ENCODE measurements at places on chromosomes 11 and 22.

GRCh38 chr11:100863080-100863581 lies 176.0 kb downstream of the ARHGAP42 start:
- no peak for DNase-seq

DNA sequence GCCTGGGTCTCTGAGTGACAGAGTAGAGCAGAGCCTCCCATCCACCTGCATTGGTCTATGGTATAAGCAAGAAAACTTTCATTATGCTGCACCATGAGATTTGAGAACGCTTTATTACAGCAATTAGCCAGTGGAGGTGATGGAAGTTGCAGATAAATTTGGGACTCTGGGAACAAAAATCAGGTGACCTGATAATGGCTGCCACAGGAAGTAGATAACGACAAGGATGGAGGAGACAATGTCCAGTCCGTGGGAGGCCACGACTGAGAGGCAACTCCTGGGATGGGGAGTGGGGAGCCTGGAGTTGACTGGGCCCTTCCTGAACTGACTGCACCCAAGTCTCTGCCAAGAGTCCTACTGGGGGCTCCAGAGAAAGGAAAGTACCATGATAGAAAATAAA lies 4.7 kb downstream of the MRGPRD start:
- DNase-seq: no peak

- peak; percentile 30 for DNase-seq
Observed at GRCh38 chr11:16605389-16605893, 133.0 kb upstream of the C11orf58 start.

DNA sequence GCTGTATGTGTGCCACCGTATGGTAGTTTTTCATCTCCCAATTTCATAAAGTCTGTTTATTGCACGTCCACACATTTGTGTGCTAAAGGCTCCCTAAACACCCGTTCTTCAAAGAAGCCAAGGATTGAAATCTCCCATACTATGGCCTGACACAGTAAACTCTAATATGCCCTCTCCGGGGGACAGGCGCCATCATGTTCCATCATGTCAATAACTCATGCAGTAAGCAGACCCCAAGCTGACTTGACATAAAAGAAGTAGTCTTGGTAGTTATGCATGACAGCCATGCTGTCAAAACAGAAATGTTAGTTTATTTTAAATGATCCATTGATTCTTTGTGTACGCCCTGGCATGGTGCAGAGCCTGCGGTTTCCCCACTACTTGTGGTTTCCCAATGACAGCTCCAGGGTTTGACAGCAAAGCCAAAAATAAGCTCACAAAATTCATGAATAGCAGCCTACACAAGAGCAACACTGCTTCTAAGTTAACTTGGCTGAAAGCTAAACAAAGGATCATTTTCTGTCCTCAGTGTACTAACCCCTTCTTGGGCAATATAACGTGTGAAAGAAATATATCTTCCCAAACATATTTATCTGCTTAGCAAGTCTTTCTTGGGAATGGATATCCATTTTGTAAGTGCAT lies 56.5 kb upstream of the CABP7 start:
- no peak for DNase-seq

DNA sequence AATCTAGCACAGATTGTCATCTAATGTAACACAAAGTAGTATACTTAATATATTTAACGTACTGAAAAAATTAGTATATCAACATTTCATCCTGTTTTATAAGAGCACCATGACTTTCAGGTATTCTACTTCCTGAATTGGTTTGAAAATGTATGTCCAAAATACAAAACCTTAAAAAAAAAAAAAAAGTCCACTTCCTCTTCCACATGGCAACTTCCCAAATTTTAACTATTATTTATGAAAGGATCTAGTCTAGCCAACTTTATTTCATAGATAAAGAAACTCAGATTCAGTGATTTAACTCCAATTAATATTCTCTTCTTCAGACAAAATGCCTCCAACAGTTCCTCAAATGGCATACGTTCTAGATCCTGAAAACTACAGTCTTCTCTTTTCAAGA lies 44.0 kb downstream of the PIK3C2A start:
- DNase-seq: no peak

DNA sequence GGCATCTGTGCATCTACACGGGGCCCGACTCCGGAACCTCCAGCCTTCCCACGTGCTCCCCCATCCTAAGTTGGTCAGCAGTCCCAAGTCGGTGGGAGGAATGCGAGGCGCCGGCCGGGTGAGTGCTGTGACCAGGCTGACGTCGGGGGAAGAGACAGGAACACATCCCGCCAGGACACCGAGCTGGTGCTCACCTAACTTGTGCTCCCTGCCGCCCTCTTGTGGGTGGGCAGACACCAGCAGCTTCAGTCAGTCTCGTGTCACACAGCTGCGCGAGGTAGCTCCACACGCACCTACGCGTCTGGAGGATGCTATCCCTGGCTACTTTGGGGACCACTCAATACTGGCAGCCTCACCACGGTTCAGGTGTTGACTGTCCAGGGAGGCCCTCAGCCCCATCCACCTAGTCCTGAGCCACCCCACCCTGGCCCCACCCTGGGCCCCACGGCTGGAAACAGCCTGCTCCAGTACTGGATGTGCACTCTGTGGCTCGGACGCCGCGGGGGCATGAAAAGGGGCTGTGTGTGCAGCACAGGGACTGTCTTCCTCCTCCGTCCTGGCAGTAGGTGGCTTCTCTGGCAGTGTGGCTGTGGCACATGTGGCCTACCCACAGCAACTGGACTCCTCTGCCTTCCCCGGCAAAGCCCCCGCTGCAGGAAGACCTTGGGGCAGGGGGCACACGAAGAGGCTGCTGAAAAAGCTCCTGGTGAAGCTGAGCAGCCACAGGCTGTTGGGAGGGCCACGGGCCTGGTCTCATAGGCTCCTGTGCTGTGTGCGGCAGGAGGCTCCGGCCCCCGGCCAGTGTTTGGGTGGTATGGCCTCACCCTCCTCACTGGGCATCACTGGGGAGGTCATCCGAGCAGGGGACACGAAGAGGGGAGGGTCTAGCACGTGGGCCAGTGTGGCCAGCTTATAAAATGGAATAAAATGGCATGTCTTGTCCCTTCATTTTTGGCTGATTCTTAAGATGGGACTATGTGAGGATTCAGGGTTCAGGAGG lies 11.2 kb upstream of the BID start:
- peak; percentile 83 for DNase-seq

DNA sequence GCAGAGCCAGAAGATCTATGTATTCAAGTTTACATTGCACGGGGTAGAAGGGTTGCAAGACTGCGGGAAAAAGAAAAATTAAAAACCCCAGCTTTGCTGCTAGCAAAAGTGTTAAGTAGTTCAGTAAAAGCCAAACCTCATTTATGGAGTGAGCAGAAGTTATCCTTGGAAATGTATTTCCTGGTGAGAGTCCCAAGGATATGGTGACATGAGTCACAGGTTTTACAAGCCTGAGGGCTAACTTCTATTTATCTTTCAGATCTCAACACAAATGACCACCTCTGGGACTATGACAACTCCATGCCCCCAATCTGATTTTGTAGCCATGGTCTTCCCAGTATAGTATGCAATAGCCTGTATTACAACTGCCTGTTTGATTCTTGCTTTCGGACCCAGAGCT lies 26.1 kb downstream of the ABTB2 start:
- DNase-seq: no peak

GRCh38 chr11:94851864-94852636 lies 83.9 kb downstream of the AMOTL1 start:
- DNase-seq: no peak

- peak; percentile 69 for DNase-seq
Observed at GRCh38 chr11:120303004-120303637, 22.0 kb upstream of the TLCD5 start.

DNA sequence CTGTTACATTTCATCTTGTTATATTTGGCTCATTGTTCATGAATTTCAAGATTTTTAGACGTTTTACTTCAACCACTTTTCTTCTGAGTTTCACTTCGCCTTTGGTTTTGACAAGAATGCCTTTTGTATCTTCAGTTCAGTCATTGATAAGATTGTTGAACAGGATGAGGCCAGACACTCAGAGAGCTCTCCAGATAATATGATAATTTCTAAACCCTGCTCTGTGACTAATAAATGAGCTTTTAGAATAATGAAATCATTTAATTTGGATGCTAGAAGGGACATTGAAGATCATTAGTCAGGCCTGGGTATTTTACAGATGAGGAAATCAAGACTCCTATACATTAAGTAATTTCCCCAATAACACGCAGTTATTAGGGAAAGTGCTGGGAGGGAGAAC lies 37.2 kb upstream of the GRAMD1B start:
- DNase-seq: no peak

- peak; percentile 73 for DNase-seq
Observed at GRCh38 chr22:50270666-50271394, 650 bp upstream of the MAPK11 start.

- no peak for DNase-seq
Observed at GRCh38 chr22:42202048-42202447, 68.4 kb downstream of the TCF20 start.

- no peak for DNase-seq
Observed at GRCh38 chr11:100732949-100733348, 45.9 kb downstream of the ARHGAP42 start.

GRCh38 chr22:28015676-28016601 lies 96.9 kb upstream of the PITPNB start:
- DNase-seq: no peak
